NAMALWA (cell line): ENCODE measurements at places on chromosomes 4 and X.

DNA sequence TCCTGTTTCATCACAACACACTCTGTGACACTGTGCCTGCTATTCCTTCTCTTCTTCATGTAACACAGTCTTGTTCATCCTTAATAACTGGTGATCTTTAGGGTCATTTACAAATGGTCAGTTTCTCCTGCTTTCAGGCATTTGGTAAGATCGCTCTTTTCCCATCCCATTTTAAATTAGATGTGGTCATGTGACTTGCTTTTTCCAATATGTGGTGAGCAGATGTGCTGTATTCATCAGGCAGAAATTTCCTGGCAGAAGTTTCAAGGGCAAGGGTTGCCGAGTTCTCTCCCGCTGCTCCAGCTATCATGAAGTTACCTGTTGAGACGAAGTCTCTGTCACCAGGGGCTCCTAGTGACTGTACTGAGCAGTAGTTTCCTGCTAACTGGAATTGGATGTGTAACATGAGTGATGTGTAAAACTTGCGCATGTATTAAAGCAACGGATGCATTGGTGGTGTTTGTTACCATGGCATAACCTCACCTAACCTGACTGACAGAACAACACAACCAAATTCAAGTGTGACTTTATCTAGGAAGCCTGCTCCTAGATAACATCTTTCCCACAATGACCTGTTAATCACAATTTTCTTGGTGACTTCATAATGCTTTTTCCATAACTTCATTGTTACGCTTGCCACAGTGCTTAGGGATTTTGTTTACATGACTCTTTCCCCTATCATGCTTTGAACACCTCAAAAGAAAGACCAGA is 29.5 kb upstream of the BMPR1B start:
- DNase-seq: no peak

- no peak for DNase-seq
Measured at GRCh38 chr4:54104907-54105306, 4.9 kb downstream of the GSX2 start.

- DNase-seq: no peak
Measured at GRCh38 chr4:73847526-73848182, 5.4 kb upstream of the PF4V1 start.

DNA sequence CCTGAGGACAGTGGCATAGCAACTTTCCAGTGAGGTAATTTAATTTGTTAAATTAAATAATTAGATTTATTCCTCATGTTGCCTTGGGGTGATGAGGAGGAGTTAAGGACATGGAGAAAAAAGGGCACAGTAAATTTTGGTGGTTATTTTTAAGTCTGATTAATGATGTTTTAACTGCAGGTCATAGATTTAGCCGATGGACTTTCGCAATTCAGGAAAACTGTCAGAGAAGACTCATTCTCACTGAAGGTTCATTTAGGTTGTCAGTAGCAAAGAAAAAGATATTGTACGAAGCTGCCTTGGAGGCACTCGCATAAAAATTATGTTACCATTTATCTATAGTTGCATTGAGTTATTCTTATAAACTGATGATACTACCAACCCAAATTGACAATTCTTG is 164.2 kb upstream of the PITX2 start:
- no peak for DNase-seq

GRCh38 chr4:158610790-158611189 is 60.9 kb downstream of the C4orf46 start:
- DNase-seq: peak; percentile 21

- DNase-seq: no peak
Measured at GRCh38 chrX:74774988-74775387, 150.3 kb downstream of the NEXMIF start.

GRCh38 chrX:96436105-96436504 is 248.5 kb upstream of the DIAPH2 start:
- no peak for DNase-seq

DNA sequence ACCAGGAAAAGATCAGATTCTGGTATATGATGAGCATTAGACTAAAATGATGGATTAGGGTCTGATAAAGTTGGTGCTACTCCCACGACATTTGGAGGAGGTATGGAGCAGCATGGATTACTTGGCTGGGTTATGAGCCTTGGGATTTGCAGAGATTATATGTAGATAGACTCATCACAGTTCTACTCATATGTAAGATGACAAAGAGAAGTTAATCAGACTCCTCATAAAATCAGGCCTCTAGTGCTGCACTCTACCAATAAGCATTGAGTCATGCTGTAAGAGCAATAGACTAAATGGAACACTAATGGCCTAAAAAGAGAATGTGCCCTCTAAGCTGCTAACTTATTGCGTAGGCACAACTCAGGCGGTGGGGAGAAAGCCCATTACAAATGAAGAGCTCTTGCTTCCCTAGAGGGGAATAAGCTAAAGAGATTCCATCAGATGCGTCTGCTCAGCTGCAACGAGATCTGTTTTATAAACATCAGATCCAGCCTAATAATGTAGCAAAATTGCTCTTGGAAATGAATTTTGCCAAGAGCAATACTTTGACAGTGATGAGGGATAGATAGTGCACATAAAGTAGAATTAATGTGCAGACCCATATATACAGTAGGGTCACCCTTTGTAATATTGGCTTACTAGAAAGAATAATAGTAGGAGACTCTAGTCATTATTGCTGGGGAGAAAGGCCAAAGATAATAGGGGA is 17.5 kb downstream of the LIAS start:
- no peak for DNase-seq

GRCh38 chrX:43375136-43375535 is 281.0 kb upstream of the MAOA start:
- no peak for DNase-seq

- no peak for DNase-seq
Measured at GRCh38 chr4:11428231-11428898, at the start of gene HS3ST1. TSS of gene HS3ST1 (minus strand) at chr4:11428894. CDS start at chr4:11400005, 28,889 bp downstream.

DNA sequence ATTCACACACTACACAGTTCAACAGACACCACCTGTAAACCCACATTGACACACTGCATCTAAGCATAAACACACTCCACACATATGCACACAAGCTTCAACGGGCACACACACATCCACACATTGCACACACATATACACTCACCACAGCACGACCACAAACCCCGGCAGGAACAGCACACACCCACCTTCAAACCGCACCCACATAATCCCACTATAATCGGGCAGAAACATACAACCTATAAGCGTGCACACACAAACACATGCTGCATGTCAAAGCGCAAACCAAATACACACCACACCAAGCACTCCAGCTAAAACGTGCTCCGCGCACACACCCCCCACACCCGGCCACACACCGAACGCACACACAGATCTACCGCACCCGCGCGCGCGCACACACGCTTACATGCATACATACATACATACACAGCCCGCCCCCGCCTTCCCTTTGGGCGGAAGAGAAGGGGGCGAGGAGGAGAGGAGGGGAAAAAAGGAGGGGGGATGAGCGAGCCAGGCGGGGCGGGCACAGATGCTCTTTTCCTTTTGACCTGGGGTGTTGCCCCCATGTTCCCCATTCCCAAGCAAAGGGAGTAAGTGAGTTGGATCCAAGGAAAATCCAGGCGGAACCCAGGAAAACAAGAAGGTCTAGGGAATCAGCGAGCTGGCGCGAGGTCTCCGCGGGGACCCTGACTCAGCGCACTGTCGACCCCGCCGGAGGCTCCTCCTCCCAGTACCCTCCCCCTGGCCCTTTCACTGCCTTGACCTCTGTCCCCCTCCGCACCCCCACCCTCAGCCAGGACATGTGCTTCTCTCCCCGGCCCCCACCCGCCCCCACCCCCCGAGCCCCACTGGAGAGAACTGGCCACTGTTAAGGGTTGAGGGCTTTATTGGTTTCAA is 9.9 kb downstream of the ARHGAP36 start:
- no peak for DNase-seq

DNA sequence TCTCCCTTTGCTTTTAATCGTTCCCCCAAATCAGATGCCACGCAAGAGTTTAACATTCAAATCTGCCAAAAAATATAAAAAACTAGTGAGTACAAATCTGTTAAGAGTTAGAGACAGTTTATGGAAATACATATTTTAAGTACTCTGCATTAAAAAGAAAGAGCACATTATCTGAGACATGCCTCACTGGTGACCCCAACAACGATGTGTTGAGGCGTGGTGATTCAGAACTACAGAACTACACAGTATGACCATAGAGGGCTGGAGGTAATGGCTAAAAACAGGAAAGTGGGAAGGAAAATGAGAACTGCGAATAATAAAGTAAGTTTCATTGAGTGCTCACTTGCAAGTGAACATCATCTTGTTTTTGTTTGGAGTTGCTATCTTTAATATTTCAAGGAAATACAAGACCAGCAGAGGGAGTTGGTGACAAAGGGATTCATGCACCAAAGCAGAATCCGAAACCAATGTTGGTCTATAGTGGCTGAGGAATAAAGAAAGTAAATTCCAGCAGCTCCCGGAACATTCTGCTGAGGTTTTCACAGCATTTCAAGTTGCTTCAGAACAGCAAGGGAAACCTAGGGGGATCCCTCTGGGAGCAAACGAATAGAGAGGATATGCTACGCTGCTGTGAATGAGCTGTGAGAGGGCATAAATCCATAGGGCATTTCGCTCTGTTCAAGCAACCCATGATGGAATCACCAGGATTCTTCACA is 92.2 kb downstream of the DCHS2 start:
- peak; percentile 8 for DNase-seq

DNA sequence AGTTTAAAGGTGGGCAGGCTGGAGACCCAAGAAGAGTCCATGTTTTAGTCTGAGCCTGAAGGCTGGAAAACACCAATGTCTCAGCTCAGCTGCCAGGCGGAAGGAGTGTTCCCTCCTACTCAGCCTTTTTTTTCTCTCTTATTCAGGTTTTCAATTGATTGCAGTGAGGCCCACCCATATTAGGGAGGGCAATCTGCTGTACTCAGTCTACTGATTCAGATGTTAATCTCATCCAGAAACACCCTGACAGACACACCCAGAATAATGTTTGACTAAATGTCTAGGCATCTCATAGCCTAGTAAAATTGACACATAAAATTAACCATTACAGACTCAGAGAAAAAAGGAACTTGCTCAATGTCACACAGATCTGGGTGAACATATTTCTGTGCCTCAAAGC is 347.1 kb downstream of the GBA3 start:
- no peak for DNase-seq
